Adrenal gland (tissue), 19 donors: ENCODE measurements at places on chromosomes 6 and 20. TPM values are rescaled to one million over a fixed set of nuclear protein-coding genes. Genes with fewer than 3 reads are reported as not detected.

- no peak for DNase-seq
Observed at GRCh38 chr20:60624066-60624465, 628.0 kb upstream of the CDH4 start.

DNA sequence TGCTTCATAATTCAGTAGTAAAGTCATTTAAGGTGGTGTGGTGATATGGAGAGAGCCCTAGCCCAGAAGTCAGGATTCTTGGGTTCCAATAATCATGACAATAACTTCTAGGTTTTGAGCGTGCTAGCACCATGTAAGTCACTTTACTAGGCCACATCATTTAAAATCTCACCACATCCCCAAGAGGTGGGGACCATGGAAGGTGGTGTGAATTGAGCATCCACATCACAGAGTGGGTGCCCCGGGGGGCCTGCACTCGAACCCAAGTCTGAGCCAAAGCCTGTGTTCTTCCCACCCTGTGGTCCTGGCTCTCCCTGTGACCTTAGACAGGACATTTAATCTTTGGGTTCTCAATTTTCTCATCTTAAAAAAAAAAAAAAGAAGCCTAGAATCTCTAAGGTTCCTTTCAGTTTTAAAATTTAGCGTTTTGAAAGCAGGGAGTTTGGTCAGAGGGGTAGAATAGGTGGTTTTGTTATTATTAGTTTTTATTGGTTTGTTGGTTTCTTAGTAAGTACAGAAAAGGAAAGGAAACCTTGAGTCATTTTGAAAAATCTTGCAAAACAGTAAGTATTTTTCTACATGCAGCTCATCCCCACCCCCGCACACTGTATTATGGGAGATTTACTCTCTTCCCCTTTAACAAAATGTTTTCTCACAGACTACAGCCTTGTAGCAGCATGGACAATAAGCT, 26.4 kb downstream of the ARMC2 start:
- peak; percentile 78 for DNase-seq

GRCh38 chr6:23176471-23176870, 607.1 kb downstream of the HDGFL1 start:
- DNase-seq = no peak

DNA sequence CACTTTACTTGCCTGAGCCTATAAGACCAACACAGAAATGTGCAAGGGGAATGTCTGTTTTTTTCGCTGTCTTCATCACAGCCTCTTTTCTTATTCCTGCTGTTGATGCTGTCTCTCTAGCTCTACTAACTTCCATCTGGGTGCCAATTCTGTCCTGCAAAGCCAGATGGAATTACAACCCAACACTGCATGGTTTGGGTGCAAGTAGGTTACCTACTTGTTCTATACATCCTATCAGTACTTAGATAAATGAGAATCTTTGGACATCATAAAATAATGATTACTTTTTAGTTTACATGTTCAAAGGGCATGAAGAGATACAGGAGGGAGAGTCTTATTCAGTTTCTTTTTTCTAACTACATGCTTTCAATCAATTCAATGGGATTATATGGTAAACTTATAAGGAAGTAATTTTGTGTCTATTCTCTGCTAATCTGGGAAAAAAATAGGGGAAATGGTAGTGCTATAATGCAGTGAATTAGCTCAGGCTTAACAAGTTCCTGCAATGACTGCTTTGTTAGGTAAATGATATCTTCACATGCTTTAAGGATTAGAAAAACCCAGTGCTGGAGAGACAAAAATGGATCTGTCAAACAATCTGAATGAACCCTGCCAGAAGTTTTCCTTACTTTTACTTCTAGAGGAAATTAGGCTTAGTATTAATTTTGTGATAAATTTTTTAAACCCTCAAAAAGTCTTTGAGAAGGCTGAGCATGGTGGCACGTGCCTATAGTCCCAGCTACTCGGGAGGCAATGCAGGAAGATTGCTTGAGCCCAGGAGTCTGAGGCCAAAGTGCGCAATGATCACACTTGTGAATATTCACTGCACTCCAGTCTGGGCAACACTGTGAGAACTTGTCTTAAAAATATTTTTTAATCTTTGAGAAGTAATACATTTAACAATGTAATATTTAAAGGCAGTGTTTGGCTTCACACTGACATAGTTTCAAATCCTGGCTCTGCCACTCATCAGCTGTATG, 86.5 kb upstream of the E2F3 start:
- DNase-seq = no peak

DNA sequence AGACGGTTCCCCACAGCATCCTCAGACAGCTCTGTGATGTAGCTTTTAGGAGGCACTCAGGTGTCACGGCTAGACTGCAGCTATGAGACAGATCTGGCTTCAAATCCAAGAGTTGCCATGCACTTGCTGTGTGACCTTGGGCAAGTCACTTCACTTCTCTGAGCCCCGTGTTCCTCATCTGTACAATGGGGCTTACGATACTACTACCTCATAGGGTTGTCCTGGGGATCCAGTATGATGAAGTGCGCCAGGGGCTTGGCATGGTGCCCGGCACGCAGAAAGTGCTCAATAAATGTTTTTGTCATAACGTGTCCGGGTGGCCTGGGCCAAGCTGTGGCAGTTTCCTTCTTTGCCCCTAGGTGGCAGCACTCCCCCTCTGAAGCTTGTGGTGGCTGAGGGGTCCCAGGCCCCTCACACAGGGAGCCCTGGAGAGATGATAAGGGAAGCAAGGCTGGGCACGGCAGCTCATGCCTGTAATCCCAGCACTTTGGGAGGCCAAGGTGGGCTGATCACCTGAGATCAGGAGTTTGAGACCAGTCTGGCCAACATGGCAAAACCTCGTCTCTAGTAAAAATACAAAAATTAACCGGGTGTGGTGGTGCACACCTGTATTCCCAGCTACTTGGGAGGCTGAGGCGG, 19.1 kb upstream of the CHMP4B start:
- peak; percentile 42 for DNase-seq

DNA sequence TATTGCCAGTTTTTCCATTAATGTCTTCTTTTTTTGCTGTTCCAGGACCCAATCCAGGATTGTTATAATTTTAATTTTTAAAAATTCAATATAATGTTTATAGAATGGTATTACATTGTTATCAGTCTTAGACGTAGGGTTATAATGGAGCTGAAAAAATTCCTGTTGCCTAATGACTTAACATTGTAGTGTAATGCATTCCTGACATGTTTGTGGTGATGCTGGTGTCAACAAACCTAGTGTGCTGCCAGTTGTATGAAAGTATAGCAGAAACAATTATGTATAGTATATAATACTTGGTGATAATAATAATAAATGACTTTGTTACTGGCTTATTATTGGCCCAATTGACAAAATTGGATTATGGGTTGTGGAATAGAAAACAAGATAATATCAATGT, 30.4 kb downstream of the KIZ start:
- no peak for DNase-seq

DNA sequence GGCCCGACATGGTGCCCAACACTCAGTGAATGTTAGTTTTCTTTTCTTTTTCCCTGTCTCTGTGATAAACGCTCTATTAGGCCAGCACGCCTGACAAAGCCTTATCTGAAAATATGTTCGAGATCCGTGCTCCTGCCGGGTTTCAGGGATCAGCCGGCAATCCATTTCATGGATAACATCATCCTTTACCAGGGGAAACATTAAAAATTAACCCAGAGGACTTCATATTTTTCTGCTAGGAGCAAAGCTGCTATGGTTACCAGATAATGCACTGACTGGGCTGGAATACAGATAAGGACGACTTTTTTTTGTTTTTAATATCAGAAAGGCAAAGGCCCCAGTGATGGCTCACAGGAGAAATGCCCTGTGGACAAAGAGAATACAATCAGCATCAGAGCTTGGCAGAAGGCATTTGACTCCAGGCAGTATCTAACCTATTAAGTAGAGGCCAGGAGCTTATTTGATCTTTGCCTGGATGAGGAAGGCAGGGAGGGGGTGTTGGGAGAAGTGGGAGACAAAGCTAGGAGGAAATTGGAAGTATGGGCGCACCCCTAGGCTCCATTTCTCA, 482.0 kb upstream of the CHD6 start:
- DNase-seq = no peak

DNA sequence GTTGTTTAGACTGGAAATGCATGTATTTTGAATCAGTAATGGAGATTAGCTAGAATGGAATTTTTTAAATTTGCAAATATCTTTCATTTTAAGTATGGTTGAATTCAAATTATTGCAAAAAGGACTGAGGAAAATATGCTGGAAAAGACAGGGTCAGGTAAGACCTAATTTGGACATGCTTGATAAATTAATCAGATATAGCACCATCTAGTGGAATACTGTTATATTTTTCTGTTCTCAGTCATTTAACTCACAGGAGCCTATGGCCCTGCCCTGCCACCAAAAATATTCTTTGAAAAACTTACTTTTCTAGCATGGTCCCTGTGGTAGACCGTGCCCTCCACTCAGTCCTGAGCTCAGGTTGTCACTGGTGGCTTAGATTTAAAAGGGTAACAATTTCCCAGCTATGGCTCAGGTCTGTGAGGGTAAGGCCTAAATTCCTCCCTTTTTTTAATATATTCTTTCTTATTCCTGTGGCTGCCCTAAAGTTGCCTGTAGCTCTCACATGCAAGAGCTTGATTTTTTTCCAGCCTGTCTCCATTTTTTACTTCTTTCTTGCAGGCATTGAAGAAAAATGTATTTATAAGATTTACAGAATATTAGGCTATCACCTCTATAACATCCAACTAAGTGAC, 25.3 kb upstream of the KIAA1586 start:
- no peak for DNase-seq

DNA sequence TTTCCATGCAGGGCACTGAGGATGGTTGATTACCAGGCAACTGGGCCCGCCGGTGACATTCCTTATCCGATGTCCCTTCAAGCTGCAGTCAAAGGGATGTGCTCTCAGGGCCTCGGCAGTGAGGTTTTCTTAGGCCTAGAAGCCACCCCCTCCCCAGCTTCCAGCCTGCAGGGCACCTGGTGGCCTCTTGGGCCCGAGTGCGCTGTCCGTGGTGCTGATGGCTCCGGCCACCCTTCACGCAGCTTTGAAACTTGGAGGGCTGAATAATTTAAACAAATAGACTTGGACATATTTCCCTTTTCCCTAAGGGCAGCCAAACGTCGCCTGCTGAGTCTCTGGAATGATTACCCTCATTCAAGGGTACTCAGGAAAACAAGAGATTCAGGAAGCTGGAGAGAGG, 8.9 kb upstream of the MLN start:
- DNase-seq = peak; percentile 55

GRCh38 chr6:1015825-1016224, 296.1 kb upstream of the FOXQ1 start:
- no peak for DNase-seq

GRCh38 chr6:122817766-122818165, 28.7 kb downstream of the SMPDL3A start:
- DNase-seq = no peak

- DNase-seq = no peak
Observed at GRCh38 chr6:4506792-4507191, 269.4 kb upstream of the CDYL start.

DNA sequence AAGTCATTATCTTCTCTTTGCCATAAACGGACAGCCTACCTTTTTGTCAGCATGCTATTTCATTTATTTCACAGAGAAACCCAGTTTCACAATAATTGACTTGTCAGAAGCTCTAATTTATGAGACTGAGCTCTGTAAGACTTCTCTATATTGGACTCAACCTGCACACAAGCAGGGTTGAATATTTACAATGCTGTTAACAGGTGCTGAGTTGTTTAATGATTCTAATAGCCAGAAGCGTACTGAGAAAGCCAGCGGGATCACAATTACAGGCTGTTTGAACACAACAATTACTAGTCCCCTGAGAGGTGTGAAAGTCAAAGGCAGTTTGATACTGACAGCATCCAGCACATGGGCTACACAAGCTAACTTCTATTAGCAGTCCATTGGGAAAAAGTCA, 128.2 kb upstream of the SIM1 start:
- no peak for DNase-seq

DNA sequence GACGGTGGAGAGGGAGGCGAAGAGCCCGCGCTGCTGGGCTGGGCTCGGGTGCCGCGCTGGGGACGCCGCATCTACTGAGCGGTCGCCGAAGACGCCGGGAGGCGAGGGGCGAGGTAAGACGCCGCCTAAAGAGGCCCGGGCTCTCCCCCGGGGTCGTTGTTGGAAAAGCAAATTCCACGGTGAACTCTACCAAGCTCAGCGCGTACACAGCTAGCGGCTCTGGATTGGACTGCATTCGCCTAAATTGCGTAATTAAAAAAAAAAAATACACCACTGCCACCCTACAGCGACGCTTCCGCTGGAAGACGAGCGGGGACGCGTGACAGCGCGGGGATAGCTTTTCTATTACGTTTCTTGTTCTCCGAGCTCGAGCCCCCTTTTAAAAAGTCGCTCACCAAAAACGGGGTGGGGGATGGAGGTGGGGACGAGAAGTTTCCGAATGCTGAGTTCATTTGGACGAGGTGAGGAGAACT, 92.0 kb upstream of the PRDM1 start:
- DNase-seq = no peak

- no peak for DNase-seq
Observed at GRCh38 chr6:56335726-56336125, 88.3 kb upstream of the COL21A1 start.

DNA sequence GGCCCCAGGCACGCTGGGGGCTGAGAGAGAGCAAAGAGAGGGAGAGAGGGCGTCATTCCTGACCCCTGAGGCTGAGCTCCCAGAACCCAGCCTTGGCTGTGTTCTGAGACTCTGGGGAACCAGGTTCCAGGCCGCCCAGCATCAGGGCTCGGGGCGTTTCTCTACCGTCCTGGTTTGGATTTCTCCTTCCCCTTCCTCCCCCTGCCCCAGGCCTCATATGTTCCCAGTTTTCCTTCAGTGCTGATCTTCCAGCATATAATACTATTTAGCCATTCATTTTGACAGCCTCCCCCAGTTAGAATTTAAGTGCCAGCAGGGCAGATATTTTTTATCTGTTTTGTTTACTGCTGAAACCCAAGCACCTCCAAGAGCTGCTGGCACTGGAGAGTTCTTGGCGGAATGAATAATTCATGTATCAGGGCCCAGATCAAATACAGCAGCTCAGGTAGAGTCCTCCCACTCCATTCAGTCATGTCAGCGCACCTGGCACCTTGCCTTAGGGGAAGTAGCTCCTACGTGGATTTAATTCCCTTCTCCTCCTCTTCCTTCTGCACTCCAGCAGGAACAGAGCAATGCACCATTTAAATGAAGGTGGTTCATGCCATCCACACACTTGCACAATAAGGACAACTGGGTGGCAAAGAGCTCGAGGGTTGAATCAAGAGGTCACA, 23.4 kb upstream of the FRMD1 start:
- DNase-seq = no peak

- no peak for DNase-seq
Observed at GRCh38 chr6:50963952-50964351, 145.3 kb downstream of the TFAP2B start.

- no peak for DNase-seq
Observed at GRCh38 chr20:40957265-40957760, 71.3 kb upstream of the TOP1 start.

- no peak for DNase-seq
Observed at GRCh38 chr6:149433881-149434280, 33.8 kb downstream of the SUMO4 start.

GRCh38 chr6:132972254-132972653, 157.9 kb downstream of the RPS12 start:
- no peak for DNase-seq

- DNase-seq = no peak
Observed at GRCh38 chr20:23023621-23024177, 11.4 kb upstream of the SSTR4 start.

GRCh38 chr6:90098001-90098531, 198.6 kb downstream of the BACH2 start:
- peak; percentile 76 for DNase-seq

The BPIFB3 gene
- not detected for polyA plus RNA-seq

The SOX18 gene
- 16.2 TPM for polyA plus RNA-seq

The CTAGE9 gene
- not detected for polyA plus RNA-seq

The MDFI gene
- polyA plus RNA-seq = 12.8 TPM

The RPL10A gene
- polyA plus RNA-seq = 1,132 TPM

The SYCP2 gene
- 2.2 TPM for polyA plus RNA-seq

The HCK gene
- 15.0 TPM for polyA plus RNA-seq

The GPR63 gene
- 0.37 TPM for polyA plus RNA-seq

The ADIG gene
- not detected for polyA plus RNA-seq

The CRISP3 gene
- polyA plus RNA-seq = not detected
